Right kidney (tissue), 9 donors: ENCODE measurements at places on chromosomes 13 and 19.

DNA sequence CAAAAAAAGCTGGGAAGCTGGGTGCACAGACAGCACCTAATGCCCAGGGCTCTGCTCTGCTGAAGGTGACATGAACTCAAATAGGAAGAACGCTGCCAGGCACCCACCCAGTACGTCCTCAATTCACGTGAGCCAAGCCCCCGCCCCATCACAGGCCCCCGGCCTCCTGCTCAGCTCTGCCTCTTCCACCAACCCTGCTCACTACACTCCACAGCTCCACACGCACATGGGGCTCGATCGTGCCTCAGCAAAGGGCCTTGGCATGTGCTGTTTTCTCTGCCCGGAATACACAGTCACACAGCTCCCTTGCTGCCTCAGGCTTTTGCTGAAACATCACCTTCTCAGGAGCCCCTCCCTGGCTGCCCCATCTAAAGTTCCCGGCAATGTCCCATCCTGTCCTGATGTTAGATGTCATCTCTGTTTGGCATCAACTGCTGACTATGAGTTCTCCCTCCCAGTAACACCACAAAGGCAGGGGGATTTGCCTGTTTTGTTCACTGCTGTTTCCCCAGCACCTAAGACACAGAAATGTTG lies 2.3 kb downstream of the ATP13A1 start:
- DNase-seq: no peak

DNA sequence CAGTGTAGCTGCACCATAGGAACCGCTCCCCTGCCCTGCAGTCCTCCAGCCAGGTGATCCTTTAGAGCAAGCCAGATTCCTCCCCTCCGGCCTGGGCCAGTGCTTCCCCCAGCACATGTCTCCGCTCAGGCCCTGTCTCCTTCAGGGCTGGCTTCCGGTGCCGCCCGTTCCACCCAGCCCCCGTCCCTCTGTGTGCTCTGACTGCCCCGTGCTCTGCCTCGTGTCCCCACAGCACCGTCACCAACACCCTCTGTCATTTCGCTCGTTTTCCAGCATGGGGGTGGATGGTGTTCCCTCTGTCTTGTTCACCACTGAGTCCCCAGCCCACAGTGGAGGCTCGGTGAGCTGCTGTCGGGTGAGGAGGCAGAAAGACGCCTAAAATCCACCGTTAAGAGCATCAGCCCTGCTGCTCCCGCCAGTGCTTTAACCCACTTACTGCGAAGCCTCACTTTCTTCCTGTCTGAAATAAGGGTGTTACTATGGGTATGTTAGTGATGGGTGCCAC lies 54.5 kb downstream of the TSSK6 start:
- DNase-seq: peak; percentile 54

GRCh38 chr13:25085125-25085742 lies 10.7 kb upstream of the PABPC3 start:
- DNase-seq: peak; percentile 8

DNA sequence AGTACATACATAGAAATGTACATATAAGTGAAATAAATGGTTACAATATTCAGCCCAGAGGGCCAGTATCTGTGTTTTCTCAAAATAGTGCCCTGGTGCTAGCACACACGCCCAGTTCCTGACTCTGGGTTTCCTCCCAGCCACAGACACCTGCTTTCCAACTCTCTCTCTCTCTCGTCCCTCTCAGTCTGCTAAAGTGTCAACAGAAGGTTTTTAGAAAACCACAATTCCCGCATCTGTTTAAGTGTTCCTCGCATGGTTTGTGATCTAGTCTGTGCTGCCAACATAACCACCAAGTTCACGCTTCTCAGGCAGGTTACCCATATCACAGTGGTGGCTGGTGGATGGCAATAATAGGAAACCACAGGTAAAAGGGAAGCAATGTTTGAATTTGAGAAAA lies 17.8 kb upstream of the UPF3A start:
- no peak for DNase-seq

DNA sequence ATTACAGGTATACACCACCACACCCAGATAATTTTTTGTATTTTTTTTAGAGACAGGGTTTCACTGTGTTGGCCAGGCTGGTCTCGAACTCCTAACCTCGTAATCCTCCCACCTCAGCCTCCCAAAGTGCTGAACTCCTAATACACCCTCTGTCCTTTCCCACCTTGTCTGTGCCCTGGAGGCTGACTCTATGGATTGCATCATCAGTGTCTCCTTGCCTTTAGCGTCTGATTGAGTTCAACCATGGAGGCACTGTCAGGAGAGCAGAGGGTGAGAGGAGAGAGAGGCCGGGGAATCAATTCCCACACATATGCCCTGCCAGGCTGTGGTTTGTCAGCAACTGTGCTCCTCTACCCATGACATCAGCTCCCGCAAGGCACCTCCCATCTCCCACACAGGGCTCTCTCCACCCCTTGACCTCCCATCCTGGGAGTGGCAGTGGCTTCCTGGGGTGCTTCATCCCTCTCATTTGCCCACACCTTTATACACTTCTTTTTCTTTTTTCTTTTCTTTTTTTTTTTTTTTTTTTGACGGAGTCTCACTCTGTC lies 12.6 kb upstream of the LILRB4 start:
- no peak for DNase-seq

DNA sequence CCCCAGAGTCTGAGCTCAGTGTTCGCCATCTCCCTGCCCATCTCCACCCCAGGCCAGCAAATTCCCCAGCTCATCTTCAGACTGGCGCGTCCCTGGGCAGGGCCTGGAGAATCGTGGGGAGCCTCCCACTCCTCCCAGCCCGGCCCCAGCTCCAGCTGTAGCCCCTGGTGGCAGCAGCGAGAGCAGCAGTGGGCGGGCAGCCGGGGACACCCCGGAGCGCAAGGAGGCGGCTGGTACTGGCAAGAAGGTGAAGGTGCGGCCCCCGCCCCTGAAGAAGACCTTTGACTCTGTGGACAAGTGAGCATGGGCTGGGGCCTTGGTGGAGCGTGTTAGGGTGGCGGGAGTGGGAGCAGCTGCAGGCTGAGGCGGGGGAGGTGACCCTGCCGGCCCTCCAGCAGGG lies 8.4 kb upstream of the PRR19 start:
- peak; percentile 57 for DNase-seq

GRCh38 chr13:76795701-76796695 lies 90.2 kb downstream of the KCTD12 start:
- no peak for DNase-seq

- DNase-seq: no peak
Measured at GRCh38 chr13:45468635-45469034, 3.9 kb downstream of the COG3 start.

- DNase-seq: no peak
Measured at GRCh38 chr13:50916701-50917184, 7.2 kb downstream of the RNASEH2B start.

GRCh38 chr19:49409441-49410029 lies 13.7 kb downstream of the PTH2 start:
- no peak for DNase-seq
